ENCODE measurements at places on chromosomes 4 and X.

- DNase-seq: no peak
Observed at GRCh38 chrX:85326234-85327059, 53.0 kb downstream of the POF1B start.

DNA sequence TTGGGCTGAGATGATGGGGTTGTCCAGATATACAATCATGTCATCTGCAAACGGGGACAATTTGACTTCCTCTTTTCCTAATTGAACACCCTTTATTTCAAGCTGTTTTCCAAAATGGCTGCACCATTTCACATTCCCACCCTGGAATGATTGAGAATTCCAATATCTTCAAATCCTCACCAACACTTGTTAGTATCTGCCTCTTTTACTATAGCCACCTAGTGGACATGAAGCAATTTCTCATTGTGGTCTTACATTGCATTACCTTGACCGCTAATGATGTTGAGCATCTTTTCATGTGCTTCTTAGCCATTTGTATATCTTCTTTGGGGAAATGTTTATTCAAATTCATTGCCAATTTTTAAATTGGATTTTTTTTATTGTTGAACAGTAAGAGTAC is 364.8 kb downstream of the SMARCA1 start:
- DNase-seq: no peak

GRCh38 chr4:76292730-76293129 is 13.8 kb upstream of the STBD1 start:
- DNase-seq: no peak

GRCh38 chrX:37783305-37783704 is 3.4 kb downstream of the CYBB start:
- DNase-seq: no peak

DNA sequence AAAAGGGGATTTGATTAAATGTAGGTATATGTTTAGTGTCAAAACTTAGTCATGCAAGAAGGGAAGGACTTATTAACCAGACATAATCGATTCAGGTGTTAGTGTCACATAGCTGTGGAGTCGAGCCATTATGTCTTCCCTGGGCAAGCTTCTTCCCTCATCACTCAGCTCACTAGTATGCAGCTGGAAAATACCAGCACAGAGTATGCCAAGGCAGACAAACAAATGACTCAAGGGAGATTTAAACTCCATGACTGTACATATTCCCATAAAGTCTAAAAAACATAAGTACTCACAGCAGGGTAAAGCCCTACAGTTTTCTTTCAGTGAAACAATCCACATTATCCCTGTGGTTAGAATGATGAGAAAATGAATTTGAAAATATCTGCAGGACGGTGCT is 304.5 kb downstream of the CBLL2 start:
- no peak for DNase-seq

GRCh38 chrX:71253253-71254091 is 468 bp downstream of the ZMYM3 start:
- DNase-seq: peak; percentile 50

GRCh38 chrX:1391370-1391706 is 575 bp downstream of the SLC25A6 start:
- DNase-seq: no peak

DNA sequence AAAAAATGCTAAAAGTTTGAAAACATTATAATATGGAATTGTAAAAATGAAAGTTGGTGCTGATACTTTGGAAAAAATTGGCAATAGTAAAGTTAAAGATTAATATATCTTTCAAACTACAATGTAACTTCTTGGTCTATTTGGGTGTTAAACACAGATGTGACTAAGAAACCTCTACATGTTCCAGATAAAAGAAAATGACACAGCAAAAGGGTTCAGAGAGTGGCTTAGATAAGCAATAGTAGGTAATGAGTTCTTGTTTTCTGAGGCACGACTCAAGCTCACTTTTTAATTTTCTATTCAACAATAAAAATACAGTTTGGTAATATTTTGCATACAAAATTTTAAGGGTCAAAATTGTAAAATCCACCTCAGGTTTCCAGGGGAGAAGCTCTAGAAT is 292.7 kb downstream of the GALNTL6 start:
- DNase-seq: no peak

- DNase-seq: no peak
Observed at GRCh38 chr4:37948542-37948941, 11.7 kb upstream of the PTTG2 start.

DNA sequence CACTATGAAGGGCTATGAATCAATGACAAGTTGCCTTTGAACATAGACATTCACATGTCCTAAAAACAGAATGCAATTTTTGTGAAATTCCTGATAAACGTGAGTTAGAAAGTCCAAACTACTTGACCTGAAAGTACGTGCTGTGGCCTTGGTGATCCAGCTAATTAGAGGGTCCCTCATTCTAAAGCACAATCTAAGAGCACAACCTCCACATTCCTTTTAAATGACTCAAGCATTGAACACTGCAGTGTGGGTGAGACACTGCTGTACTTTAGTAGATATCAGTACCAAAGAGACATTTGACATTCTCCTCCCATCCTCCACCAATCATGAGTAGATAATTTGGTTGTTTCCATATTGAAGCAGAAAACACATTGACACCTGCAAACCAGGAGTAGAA is 73.5 kb downstream of the FAM47B start:
- no peak for DNase-seq

GRCh38 chr4:96317891-96318290 is 478.0 kb downstream of the PDHA2 start:
- DNase-seq: no peak

DNA sequence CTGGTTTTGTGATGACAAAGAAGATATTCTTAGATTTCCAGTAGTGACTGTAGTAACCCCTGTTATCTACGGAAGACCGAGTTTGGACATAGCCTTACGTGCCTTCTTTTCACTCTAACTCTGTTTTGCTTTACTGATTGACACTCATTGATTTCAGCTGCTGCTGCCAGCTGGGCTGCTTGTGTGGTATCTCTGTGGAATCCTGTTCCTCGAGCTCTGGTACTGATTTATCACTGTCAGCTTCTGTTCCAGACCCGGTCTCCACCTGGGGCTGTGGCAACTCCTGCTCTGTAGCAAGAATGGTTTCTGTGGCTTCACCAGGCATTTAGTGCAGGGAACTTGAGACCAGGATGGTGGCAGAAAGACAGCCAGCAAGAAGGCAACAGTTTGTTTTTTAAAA is 24.6 kb upstream of the LAP3 start:
- no peak for DNase-seq

GRCh38 chr4:153067376-153067775 is 131.3 kb downstream of the FHDC1 start:
- no peak for DNase-seq

DNA sequence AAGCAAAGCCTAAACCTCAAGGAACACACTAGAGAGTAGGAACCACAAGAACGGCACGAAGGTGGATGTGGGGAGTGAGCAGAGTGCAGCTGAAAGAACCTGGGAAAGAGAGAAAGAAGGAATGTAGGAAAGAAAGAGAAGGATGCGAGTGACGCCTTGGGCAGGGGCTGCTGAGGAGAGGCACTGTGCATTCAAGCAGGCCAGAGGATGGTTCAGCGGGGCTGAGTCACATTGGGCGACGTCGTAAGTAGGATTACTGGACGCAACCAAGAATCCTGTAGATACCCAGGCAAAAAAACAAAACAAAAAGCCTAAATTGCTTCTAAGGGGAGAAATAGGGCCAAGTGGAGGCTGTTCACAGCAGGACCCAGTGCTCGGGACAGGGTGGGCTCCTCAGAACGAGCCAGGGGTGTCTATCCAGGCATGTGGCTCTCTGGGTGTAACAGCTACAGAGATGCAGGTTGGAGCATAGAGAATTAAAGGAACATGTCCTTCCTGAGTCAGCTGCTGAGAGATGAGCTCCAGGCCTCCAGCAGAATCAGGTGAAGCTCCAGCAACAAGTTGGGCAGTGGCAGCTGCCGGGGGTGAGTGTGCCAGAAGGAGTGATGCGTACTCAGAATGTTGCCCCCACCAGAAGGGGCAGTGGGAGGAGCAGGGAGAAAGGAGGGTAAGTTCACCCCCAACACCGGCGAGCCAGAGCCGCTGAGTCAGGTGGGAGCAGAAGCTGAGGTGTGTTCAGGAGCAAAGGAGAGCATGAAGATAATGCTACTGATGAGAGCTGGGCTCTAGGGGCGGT is 38.6 kb downstream of the NELFA start:
- DNase-seq: no peak

DNA sequence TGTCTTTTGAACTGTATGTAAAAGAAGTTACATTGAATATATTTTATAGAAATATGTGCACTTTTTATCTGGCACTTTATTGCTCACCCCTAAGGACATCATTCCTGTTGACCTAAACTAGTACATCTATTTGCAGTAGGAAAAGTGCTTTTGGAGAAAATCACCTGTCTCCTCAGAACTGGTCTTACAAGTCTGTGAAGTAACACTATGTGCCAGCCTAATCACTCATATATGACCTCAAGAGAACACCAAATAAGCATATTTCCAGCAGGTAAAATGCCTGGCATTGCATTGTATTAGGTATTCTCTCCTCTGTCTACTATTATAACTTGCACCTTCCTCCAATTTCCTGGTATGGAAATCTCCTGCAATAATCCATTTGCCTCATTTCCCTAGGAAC is 4.0 kb upstream of the GASK1B start:
- DNase-seq: no peak

DNA sequence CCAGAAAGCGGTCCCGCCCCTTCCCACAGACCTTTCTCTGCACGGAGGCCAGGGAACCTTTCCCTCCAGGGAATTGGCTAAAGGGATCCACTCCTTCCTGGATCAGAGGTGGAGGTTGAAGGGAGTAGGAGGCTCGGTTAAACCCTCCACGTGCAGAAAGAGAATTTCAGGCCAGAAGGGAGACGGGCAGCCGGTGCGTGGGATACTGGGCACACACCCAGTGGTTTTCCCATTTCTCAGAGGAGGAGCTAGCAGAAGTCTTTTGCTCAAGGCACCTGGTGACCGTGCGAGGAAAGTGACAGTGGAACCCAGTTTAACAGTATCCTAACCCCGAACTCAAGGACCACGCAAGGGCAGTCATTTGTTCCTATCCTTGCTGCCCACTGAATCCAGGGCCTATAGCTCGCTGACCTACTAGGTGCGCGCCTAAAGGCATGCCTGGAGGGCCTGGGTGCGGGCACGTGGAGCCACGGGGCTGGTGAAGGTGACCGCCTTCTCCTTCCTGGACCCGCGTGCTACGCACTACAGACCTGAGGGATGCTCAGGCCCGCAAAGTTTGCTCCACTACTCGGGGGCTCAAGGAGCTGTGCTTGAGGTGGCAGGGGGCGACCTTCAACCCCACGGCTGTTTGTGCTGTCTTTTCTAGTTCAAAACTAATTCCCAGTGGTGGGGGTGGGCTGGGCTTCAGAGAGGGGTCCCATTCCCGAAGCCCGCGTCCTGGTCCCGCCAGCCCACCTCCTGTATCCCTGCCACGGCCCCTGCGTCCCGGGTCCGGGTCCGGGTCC is 587 bp upstream of the AFF2 start:
- DNase-seq: no peak

GRCh38 chr4:19700992-19701391 is 550.7 kb upstream of the SLIT2 start:
- DNase-seq: no peak

GRCh38 chr4:70688795-70689231 is 481 bp downstream of the UTP3 start:
- DNase-seq: no peak

DNA sequence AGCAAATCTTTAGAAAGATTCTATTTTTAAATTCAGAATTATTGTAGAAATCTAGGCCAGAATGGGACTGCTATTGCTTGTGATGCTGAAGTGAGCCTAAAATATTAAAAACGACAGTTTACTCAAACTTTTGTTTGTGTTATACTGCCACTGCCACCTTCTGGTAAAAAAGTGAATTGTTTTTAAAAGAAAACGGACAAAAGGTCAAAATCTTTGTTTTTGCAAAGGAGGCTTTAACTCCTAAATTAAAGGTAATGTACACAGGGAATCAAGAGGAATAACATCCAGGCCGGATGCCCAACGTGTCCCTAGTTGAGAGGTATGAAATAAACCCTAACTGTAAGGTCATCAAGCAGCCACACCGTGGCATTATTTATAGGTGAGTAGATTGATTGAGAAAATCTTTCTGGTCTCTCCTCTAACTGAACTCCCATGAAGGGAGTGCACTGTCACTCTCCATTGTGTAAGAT is 338.3 kb upstream of the GALNT7 start:
- peak; percentile 44 for DNase-seq

DNA sequence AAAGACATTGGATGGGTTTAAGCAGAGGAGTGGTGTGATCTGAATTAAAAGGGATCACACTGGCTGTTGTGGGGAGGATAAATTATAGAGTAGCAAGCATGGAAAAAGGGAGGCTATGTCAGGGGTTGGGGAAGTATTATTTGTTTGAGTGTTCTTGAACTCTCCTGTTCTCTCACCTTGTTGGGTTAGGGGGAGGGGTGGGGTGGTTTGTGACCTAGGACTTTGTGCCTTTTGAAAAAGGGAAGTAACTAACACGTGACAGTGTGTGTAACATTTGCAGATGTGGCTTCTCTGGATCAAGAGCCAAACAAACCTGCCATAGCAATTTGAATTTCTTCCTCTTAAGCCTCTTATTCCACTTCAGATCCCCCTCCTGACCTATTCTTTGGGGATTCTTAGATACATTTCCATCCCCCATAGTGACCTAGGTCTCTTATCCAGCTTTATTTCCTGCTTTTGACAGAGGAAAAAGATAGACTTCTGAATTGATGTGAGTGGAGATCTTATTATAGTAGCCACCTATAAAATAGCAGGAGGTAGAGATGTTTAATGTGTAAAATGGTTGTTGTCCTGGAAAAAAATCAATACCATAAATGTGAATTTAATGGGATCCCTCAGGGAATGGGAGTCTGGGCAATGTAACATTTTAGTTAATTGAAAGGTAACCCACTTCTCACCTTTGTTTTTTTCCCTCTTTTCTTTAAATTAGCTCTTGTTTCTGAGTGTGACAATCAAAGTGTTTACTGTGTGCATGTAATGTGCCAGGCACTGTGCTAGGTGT is 120.4 kb downstream of the CT47B1 start:
- DNase-seq: no peak

DNA sequence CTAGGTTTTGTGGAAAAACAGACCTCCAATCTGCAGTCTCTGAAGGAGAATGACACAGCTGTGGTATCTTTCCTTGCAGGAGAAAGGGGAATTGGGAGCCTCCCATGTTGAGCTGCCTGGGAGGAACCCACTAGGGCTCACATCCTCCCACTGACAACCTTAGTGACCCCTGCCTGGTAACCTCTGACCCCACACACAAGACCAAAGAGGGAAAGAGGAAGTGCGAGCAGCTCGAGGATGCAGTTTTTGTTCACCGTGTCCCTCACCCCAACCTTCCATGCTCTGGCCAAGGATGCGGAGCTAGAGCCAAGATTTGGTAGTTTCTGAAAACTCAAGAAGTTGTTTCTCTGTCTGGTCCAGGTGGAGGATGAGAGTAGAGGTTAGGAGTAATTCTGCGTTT is 5.4 kb upstream of the ZXDA start:
- no peak for DNase-seq

DNA sequence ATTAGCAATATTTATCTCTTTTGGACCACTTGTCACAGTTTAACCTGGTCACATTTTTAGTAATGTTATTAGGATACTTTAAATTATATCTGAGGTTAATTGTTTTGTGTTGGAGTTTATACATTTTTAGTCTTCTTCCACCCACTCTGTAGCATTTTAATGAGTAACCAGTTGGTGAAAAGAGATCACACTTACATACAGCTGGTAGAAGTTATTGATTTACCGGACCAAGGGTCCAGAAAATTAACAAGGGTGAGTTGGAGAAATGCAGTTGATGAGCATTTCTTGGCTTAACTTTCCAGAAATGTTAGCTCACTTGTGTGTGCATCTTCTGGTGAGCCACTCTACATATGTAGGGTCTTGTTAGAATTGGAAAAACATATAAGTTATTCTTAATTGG is 219.6 kb downstream of the GRXCR1 start:
- no peak for DNase-seq

- no peak for DNase-seq
Observed at GRCh38 chr4:137390707-137391106, 141.6 kb downstream of the PCDH18 start.

All from NCI-H1436 (cell line).